EL (cell line): ENCODE measurements at places on chromosomes 4 and X.
A peak's percentile ranks its signal among the peaks of the same experiment; 100 is the strongest.

- DNase-seq = no peak
Measured at GRCh38 chrX:37367946-37368345, 18.8 kb downstream of the PRRG1 start.

- no peak for DNase-seq
Measured at GRCh38 chr4:189002475-189002874, 863.2 kb downstream of the TRIML1 start.

DNA sequence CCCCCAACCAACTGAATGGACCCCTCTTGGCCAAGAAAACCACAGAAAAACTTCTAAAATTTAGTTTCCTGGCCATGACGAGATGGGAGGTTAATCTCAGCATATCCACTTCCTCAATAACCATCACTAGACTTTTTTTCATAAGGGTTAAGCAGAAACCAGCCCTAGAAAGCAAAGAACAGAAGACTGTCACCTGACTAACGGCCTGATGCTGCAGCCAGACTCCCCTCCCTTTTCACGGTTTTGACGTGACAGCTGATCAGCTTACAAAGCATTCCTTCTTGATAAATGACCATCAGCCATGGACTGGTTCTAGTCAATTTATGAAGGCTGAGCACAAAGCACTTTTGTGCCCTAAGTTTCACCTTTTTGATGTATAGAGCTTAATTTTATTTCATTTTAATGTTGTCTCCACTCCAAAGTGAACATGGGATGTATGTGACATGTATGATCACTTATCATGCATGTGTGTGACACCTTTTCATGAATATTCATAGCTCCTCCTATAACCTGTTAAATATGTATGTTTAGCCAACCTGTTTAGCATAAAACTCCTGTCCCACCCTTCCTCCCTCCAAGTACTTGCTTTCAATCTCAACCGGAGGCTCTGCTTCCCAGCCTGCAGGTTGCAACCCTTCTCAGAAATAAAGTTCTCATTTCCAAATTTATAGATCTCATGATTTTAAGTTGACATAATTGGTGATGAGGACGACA lies 56.3 kb downstream of the SERTM2 start:
- DNase-seq = no peak

DNA sequence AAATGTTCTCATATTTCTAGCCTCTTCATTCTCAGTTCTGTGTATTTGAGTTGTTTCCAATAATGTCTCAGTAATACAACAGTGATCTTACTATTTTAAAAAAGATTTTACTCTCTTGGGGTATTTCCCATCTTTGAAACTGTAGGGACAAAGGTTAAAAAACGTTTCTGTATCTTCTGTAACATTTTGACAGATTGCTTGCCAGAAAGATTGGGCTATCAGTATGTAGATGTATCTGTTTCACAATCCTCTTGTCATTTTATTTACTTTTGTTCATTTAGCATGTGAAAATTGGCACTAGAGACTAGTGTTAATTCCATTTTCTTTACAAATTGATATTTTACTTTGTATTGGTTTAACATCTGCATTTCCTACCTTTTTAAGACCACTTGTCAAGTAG lies 6.2 kb upstream of the CXCL9 start:
- no peak for DNase-seq

DNA sequence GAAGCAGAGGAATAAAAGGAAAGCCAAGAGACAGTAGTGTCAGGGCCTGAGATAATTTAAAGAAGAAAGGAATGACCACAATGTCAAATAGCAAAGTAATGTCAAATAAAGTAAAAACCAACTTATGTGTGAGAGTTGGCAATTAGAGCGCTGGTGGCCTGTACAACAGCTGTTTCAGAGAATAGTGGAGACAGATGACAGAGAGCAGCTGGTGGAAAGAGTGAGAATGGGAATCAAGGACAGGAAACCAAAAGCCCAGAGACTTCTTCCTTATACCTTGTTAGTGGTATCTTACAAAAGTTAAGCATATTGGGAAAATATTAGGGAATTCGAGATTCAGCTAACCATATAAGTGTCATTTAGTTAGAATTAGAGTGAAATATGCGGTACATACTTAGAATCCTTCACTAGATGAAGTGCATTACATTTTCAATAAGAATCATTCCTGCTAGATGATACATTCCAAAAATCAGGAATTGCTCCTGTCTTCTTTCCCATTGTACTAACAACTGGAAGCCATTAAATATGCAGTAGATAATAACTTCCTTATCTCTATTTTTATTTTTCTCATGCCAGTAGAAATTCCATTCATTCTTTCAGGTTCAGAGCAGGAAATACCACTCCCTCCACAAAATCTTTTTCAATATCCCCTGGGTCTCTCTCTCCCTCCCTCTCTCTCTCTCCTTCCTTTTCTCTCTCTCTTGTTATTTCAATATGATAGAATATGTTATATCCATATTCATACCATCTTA lies 525.4 kb downstream of the CENPC start:
- peak; percentile 47 for DNase-seq

DNA sequence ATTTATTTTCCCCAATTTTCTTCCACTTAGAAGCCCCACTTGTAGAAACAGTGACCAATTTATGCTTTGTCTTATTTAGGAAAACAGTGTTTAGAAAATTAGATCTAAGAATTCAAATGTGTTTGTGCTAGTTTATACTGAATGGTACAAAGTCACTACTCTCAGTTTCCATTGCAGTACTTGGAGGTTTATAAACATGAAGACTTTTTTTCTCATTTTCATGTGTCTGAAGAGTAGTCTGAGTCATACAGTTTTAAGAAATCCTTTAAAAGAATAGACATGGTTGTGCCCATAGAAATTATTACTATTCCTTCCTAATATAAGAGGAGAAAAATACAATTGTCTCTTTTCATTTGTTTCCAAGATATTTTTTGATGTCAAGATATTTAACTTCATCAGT lies 458.7 kb downstream of the NAF1 start:
- DNase-seq = no peak

DNA sequence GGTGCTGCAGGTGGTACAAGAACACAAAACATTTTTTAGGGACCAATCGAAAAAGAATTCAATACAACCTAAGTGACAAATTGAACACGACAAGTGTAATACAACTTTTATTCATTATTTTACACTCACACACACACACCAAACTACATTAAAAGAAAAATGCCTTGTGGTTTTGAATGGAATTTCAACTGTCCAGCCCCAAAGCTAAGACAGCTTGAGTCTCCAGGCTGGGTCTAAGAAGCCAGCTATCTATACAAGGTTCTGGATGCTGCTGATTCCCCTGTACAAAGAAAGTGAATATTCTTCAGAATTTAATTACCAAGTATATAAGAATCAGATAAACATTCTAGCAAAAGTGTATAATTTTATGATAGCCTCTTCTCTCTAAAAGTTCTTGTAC lies 118.2 kb downstream of the PPP3CA start:
- peak; percentile 53 for DNase-seq

DNA sequence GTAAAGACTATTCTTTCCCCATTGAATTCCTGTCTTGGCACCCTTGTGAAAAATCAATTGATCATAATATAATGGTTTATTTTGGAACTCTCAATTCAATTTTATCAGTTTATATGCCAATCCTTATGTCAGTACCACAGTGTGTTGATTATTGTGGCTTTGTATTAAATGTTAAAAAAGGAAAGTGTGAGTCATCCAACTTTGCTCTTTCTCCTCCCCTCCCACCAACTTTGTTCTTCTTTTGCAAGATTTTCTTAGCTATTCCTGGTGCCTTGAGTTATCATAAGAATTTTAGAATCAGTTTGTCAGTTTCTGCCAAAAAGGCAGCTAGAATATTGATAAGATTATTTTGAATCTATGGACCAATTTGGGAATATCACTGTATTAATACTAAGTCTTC lies 11.2 kb upstream of the RNF175 start:
- no peak for DNase-seq

DNA sequence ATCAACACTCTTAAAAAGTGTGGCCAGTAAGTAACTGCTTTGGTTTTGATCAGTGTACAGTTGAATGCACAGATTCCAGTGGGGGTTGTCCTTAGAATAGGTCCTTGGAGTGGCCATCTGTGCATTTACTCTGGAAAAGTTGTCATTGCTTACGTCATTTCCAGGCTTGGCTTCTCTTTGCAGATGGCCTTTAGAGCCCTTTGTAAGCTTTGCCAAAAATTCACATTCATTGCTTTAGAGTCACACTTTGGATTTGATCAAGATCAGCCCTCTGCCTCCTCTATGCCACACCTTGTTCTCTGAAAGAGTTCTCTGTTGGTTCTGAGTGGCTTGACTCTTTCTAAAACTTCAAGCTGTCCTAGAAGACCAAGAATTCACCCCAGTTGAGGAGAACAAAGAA lies 83.9 kb downstream of the MAMLD1 start:
- no peak for DNase-seq

- DNase-seq = no peak
Measured at GRCh38 chr4:123615901-123616300, 219.3 kb downstream of the SPRY1 start.

DNA sequence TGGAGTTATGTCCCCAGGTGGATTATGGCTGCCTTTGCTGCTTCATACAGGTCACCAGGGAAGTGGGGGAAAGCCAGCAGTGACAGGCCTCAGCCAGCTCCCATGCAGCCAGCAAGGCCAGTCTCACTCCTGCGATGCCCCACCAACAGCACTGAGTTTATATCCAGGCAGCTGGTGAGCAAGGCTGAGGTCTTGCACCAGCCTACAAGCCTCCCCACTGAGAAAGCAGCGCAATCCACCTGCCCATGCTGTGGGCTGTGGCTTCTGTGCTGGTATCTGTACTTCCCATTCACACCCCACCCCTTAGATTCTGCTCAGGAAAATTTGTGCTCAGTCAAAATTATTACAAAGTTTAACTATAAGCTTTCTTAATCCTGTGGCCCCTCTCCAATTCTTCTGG lies 153.5 kb downstream of the HHIP start:
- DNase-seq = no peak

GRCh38 chrX:42028109-42028508 lies 104.8 kb upstream of the CASK start:
- peak; percentile 0 for DNase-seq
